ENCODE measurements at places on chromosomes 6 and 20.

GRCh38 chr20:40146071-40146470 is 543.0 kb downstream of the MAFB start:
- no peak for DNase-seq

DNA sequence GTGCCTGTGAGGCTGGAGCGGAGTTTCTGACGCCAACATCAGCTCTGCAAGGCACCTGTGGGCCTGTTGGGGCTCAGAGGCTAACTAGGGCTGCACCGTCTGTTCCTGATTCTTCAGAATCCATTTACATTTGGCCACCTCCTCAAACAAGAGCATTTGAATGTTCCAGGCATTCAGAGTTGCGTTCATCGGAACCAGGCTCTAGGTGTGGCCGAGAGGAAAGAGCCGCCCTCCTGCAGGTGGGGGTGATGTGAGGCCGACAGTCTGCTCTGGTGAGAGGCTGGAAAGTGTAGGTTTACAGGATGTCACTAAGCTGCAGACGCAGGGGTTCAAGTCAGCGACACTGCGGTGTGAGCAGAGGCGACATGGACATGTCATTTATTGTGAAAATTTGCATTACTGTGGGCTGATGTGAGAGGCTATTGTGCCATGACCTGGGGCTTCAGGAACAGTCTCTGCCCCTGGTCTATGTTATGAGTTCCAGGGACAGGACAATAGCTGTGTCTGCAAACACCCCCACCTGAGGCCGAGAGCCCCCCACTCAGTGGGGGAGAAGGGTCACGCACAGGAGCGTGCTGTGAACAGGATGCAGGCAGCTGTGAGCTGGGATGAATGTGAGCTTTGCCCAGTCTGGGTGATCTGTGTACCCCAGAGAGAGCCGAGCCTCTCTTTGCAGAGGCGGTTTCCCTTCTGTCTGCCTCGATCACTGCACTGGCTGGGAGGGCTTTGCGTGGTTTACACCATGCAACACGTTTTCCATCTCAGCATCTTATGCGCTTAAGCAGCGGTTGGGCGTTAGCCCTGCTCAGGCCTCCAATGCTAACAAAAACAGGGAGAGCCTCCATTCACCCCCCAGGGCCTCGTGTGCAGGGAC is 21.1 kb downstream of the SLCO4A1 start:
- no peak for DNase-seq

DNA sequence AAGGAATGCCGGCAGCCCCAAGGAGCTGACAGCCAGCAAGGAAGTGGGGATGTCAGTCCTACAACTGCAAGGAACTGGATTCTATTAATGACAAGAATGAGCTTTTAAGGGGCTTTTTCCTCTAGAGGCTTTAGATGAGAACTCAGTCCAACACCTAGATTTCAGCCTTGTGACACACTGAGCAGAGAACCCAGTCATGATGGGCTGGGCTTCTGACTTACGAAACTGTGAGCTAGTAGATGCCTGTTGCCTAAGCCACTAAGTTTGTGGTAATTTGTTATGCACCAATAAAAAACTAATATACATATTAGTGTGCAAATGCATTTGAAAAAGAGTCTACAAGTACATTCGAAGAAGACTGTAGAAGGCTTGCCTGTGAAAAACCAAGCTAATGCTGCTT is 263.3 kb downstream of the SOX4 start:
- DNase-seq = no peak

DNA sequence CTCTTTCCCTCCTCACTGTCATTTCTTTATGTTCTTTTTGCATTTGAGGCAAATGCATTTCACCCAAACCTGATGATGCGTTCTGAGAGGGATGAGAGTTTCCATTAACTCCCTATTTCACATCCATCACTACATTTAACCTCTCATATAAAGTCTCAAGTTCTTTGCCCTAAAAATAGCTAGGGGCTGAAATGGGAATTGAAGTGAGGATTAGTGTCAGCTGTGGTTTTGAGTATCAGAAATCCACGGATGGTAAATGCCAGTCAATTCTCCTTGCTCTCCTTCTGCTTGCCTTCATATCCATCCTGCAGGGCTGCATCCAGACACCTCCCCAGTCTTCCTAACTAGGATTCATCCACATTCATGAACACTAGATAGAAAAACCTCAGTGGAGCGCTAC is 10.0 kb upstream of the DTNBP1 start:
- DNase-seq = no peak

GRCh38 chr6:156161471-156161870 is 615.7 kb upstream of the ARID1B start:
- no peak for DNase-seq

- DNase-seq = no peak
Observed at GRCh38 chr20:51067792-51068191, 44.9 kb upstream of the KCNG1 start.

GRCh38 chr6:91865889-91866288 is 1279.0 kb upstream of the MAP3K7 start:
- DNase-seq = no peak

GRCh38 chr20:6993511-6993910 is 226.0 kb downstream of the BMP2 start:
- DNase-seq = no peak

All from iPS-NIHi11 (cell line).